ENCODE measurements at places on chromosomes 4 and X. TPM values are rescaled to one million over a fixed set of nuclear protein-coding genes. Genes with fewer than 3 reads are reported as not detected.

- no peak overlapping the region for H3K27ac ChIP-seq
- no peak overlapping the region for H3K4me3 ChIP-seq
- no peaks in the 10 kb centered on the region for H3K27me3 ChIP-seq
- H3K36me3 ChIP-seq: no peaks in the 10 kb centered on the region
These were observed 66.5 kb downstream of the SPIN4 start for GRCh38 chrX:63284659-63285058.

- DNase-seq: no peak
- no peak overlapping the region for H3K4me3 ChIP-seq
- H3K27ac ChIP-seq: no peak overlapping the region
- no peaks in the 10 kb centered on the region for H3K4me1 ChIP-seq
- no peaks in the 10 kb centered on the region for H3K36me3 ChIP-seq
- no peaks in the 10 kb centered on the region for H3K27me3 ChIP-seq
These were observed 37.0 kb upstream of the CLNK start for GRCh38 chr4:10721616-10722015.

- DNase-seq: no peak
- H3K4me1 ChIP-seq: no peaks in the 10 kb centered on the region
- no peaks in the 10 kb centered on the region for H3K27me3 ChIP-seq
- no peak overlapping the region for H3K27ac ChIP-seq
- no peak overlapping the region for H3K4me3 ChIP-seq
- no peaks in the 10 kb centered on the region for H3K36me3 ChIP-seq
These were observed 9.1 kb upstream of the VCX3B start for GRCh38 chrX:8455557-8455956.

DNA sequence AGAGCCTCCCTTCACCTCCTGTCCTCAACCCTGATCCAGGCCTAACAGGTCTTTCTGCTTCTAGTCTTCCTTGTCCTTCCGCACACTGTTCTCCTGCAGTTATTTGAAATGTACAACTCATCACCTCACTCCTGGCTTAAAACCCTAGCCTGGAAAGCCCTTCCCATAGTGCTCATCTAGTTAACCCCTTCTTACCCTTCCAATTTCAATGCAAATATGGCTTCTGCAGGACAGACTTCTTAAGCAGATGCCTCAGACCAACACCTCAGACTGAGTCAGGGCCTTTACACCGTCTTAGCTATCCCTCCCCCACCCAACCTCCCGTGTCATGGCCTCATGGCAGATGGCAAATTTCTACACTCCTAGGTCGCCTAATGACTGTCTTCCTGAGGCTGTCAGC, 130.4 kb downstream of the BCOR start:
- no peaks in the 10 kb centered on the region for H3K4me1 ChIP-seq
- no peak overlapping the region for H3K4me3 ChIP-seq
- DNase-seq: no peak
- H3K27me3 ChIP-seq: no peaks in the 10 kb centered on the region
- H3K36me3 ChIP-seq: no peaks in the 10 kb centered on the region
- H3K27ac ChIP-seq: no peak overlapping the region

Gene ARX
- not detected for total RNA-seq

GRCh38 chr4:176439611-176440010, 119.8 kb downstream of the SPCS3 start:
- H3K27me3 ChIP-seq: no peaks in the 10 kb centered on the region
- H3K4me3 ChIP-seq: no peak overlapping the region

Gene VCX3B
- total RNA-seq: not detected

Gene BCORL1
- 9.1 TPM for total RNA-seq

Gene TRIM75
- total RNA-seq: not detected

Gene RHOXF2
- not detected for total RNA-seq

- H3K36me3 ChIP-seq: no peaks in the 10 kb centered on the region
- H3K4me3 ChIP-seq: peak overlapping the region; percentile 9
- H3K27me3 ChIP-seq: no peaks in the 10 kb centered on the region
- no peak for DNase-seq
- no peak overlapping the region for H3K27ac ChIP-seq
These were observed 174.5 kb upstream of the DKK2 start for GRCh38 chr4:107210450-107211239.

- H3K27ac ChIP-seq: no peak overlapping the region
- no peak for DNase-seq
- no peaks in the 10 kb centered on the region for H3K4me1 ChIP-seq
- no peaks in the 10 kb centered on the region for H3K27me3 ChIP-seq
- no peak overlapping the region for H3K4me3 ChIP-seq
These were observed 81.6 kb upstream of the MED14 start for GRCh38 chrX:40816906-40817305.

- H3K36me3 ChIP-seq: no peaks in the 10 kb centered on the region
- H3K4me3 ChIP-seq: no peak overlapping the region
- H3K27me3 ChIP-seq: no peaks in the 10 kb centered on the region
These were observed 152.6 kb downstream of the GASK1B start for GRCh38 chr4:158020176-158020575.

- H3K27me3 ChIP-seq: no peaks in the 10 kb centered on the region
- H3K4me1 ChIP-seq: no peaks in the 10 kb centered on the region
- no peak for DNase-seq
- no peaks in the 10 kb centered on the region for H3K36me3 ChIP-seq
- no peak overlapping the region for H3K27ac ChIP-seq
- H3K4me3 ChIP-seq: no peak overlapping the region
These were observed 3.6 kb downstream of the SASH3 start for GRCh38 chrX:129783291-129783713.

Gene LRCH2
- total RNA-seq: 9.8 TPM

- no peaks in the 10 kb centered on the region for H3K4me1 ChIP-seq
- H3K4me3 ChIP-seq: no peak overlapping the region
- no peak overlapping the region for H3K27ac ChIP-seq
- H3K36me3 ChIP-seq: no peaks in the 10 kb centered on the region
- DNase-seq: no peak
- no peaks in the 10 kb centered on the region for H3K27me3 ChIP-seq
These were observed 12.7 kb downstream of the TSR2 start for GRCh38 chrX:54452920-54453319.

DNA sequence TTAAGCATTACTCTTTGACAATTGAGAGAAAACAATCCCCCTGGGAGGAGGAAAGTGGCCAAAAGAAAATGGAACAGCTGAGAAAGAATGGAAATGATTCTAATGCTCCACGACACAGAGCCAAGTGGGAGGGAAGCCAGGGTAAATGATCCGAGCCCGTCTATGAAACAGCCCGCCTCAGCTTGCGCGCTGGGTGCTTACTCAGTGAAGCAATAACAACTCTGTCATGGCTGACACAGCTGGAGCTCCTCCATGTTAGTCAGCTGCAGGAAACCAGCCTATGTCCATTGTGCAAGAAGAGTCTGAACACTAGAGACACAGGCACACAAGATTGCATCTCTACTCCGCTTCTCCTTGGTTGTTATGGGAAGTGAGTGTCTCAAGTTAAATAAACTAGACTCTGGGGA, 19.3 kb downstream of the NOA1 start:
- H3K36me3 ChIP-seq: peaks cover under 1% of the 10 kb centered on the region
- peak overlapping the region; percentile 36 for H3K4me3 ChIP-seq

DNA sequence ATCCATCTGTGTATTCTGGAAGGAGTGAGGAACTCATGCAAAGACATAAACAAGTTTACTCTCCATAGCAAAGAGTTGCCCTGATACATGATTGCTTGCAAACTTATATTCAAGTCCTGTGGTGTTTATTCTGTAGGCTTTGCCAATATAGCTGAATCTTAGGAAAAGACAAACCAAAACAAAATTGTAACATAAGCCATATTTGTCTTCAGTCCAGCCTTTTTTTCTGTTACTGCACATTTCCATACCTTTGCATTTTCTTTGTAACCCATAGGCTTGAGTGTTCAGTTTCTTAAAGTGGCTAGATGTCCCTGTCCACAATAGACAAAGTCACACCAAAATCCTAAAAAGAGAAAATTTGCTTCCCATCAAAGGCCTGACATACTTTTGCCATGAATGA, 120.4 kb downstream of the PPARGC1A start:
- no peak overlapping the region for H3K27ac ChIP-seq
- no peak overlapping the region for H3K4me3 ChIP-seq
- DNase-seq: no peak
- H3K4me1 ChIP-seq: peaks cover 8% of the 10 kb centered on the region

Gene PFKFB1
- not detected for total RNA-seq

DNA sequence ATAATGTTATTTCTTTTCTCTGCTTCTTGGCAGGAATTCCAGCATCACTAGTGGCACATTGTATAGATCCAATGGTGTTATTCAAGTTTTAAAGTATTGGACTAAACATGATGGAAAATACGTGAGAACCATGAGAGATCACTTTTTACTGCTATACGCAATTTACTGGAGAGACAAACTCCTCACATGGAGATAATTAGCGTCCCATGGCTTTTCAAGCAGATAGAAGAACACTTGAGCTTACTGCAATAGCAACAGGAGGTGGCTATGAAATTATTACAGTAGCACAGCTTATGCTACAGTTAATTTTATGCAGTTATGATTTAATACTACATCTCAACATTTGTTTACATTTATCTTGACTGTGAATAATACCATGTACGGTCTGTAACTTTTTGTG, 11.9 kb upstream of the TMEM185A start:
- DNase-seq: no peak
- H3K4me3 ChIP-seq: no peak overlapping the region
- H3K4me1 ChIP-seq: no peaks in the 10 kb centered on the region
- H3K27ac ChIP-seq: no peak overlapping the region

DNA sequence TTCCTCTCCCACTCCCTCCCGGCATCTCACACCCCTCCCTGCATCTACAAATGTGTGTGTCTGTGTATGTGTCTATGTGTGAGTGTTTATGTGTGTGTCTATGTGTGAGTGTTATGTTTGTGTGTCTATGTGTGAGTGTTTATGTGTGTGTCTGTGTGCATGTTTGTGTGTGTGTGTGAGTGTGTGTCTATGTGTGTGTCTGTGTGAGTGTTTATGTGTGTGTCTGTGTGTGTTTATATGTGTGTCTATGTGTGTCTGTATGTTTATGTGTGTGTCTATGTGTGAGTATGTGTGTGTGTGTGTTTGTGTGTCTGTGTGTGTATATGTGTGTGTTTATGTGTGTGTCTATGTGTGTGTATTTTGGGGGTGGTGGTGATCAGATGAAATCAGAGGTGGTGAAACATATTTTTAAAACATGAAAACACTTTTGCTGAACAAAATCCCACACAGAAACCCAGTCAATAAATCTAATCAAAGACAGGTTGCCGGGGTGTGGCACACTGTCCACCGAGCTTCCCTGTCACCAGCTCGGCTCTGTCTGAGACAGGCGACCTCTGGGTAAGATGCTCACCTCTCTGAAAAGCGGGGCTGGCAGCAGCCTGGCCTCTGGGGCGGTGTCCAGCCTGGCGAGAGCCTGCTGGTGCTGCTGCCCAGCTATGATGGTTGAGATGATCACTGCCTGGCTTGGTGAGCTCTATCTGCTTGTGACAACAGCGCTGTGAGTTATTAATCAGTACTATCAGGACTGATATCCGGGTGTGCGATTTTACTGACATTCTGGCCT, 186.7 kb upstream of the PSAPL1 start:
- no peak overlapping the region for H3K4me3 ChIP-seq
- DNase-seq: no peak
- no peaks in the 10 kb centered on the region for H3K27me3 ChIP-seq
- H3K36me3 ChIP-seq: no peaks in the 10 kb centered on the region
- H3K4me1 ChIP-seq: no peaks in the 10 kb centered on the region

DNA sequence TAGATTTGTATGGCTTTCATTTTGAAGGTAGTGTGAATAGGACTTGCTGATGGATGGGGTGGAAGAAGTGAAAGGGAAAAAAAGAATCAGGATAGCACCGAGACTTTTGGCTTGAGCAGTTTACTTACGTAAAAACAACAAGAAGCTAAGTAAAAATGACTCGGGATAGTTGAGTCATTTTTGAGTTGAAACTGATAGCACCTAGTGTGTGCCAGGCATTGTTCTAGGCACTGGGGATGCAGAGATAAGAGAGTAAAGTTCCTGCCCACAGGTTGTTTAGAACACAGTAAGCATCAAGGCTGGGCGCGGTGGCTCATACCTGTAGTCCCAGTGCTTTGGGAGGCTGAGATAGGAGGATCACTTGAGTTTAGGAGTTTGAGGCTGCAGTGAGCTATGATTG, 34.7 kb downstream of the ADD1 start:
- peaks cover 59% of the 10 kb centered on the region for H3K4me1 ChIP-seq
- no peak overlapping the region for H3K27ac ChIP-seq
- DNase-seq: no peak
- no peaks in the 10 kb centered on the region for H3K27me3 ChIP-seq
- H3K36me3 ChIP-seq: peaks cover 7% of the 10 kb centered on the region

Gene SLC6A14
- total RNA-seq: not detected

- H3K36me3 ChIP-seq: no peaks in the 10 kb centered on the region
- peaks cover 14% of the 10 kb centered on the region for H3K4me1 ChIP-seq
- H3K4me3 ChIP-seq: no peak overlapping the region
- H3K27me3 ChIP-seq: no peaks in the 10 kb centered on the region
- no peak for DNase-seq
- H3K27ac ChIP-seq: peak overlapping the region; percentile 29
These were observed 29.3 kb downstream of the DAPP1 start for GRCh38 chr4:99845708-99846469.

DNA sequence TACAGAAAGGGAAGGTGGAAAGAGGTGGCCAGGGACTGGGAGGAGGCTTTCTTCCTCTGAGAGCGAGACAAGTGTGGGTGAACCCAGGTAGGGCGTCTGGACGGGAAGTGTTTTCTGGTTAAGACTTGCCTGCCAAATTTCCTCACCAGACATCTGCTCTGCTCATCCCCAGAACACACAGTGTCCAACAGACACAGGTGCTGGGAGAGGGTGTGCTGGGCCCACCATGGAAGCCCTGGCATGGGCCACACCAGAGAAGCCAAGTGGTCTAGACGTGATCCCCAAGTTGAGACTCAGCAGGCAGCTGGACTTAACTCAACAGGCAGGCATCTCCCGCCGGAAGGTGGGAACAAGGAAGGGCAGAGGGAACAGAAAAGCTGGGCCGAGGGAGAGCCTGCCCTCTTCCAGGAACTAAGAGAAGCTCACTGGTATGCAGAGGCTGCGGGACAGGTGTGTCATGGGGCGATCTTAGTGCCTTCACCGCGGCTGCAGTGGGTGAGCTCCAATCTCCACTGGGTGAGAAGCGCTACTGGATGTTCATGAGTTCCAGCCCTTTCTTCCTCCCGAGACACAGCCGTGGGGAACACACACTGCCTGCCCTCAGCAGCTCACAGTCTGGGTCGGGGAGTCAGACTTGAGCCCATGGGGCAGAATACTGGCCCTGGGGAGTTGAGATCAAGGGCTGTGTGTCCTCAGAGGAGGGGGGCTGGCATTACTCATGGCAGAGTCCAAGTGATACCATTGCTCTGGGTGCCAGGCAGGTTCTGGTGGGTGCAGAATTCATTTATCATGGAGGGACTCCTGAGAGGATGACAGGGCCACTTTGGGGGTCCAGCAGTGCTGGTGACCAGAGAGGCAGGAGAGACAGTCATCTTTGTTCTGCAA, 110.2 kb downstream of the CPZ start:
- no peak for DNase-seq
- H3K27ac ChIP-seq: no peak overlapping the region
- peaks cover 98% of the 10 kb centered on the region for H3K27me3 ChIP-seq
- H3K4me1 ChIP-seq: peaks cover 11% of the 10 kb centered on the region

Gene MTNR1A
- total RNA-seq: not detected

All from esophagus muscularis mucosa (tissue), 4 donors.